ENCODE measurements at places on chromosomes 7 and 10. TPM values are rescaled to one million over a fixed set of nuclear protein-coding genes. Genes with fewer than 3 reads are reported as not detected.

DNA sequence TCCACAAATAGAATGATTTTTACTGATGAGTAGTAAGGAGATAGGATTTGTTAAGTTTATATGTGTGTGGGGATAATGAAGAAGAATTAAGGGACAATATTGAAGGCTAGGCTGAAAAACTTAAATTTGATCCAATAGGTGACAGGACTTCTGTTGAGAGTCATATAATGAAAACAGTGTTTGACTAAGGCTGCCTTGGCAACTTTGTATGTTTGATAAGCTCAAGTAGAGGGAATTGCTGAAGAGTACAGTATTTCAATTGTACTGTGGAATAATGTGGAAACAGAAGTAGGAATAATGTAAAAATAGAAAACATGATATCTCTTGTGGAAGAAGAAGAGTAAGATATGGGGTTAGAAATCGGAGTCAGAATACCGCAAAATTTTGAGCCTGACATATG, 10.5 kb downstream of the R3HCC1L start:
- no peak for DNase-seq

Gene GPR146
- polyA plus RNA-seq, result 9.4 TPM

GRCh38 chr10:105706281-105707026, 1065.4 kb downstream of the SORCS3 start:
- DNase-seq, result no peak

DNA sequence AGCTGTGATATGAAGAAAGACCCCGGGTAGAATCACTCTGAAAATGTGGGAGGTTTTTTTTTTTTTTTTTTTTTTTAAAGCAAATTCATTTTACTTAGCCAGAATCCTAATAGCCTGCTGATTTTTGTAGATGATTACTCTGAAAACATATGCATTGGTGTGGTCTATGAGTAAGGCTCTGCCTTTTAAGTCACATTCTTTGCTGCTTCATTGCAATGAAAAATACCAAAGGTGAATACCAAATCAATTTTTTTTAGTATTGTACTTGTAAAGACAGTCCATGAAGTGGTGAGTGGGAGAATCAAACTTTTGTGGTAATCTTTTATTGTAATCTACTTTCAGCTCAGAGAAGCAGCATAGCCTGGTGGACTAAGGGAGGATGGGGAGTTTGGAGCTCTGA, 130.3 kb downstream of the SDK1 start:
- DNase-seq, result no peak

- no peak for DNase-seq
These were observed 40.3 kb downstream of the PDZD8 start for GRCh38 chr10:117334926-117335325.

- DNase-seq, result no peak
These were observed 119.8 kb downstream of the GALNT17 start for GRCh38 chr7:71251706-71252105.

DNA sequence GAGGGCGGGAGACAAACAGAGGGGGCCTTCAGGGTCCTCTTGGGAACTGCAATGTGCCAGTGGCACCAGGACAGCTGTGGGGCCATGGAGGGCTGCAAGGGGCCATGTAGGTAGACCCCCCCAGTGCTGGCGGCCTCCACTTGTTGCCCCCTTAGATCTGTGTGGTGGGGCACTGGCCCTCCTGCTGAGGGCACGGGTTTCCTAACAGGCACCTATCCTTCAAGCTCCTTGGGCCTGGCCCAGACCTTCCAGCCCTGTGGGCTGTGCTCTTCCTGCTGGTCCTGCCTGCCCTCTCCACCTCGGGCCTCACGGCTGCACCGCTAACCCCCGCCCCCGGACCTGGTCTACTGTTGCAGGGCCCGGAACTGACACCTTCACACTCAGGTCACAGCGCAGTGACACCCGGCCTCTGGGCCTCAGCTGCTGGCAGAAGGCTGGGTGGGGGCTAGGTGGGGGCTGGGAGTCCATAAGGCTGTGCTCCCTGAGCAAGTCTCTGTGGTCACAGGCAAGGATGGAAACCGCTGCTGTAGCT, 12.6 kb downstream of the RASGEF1A start:
- no peak for DNase-seq

DNA sequence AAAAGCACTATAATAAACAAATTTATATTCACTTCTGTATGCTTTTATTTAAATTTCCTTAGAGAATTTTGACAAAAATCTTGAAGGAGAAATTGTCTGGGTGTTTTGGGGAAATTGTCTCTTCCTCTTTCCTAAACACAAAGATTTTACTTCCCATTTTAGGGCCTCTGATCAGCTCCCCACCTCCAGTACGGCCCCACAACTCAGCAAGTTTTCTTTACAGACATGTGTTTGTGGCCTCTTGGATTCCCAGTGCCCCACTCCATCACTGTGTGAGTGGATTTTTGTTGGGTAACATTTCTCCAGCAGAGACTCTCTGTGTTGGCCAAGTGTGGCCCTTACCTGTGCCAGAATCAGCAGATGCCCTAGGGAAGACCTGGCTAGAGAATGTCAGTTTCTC, 182.8 kb upstream of the CDC14C start:
- no peak for DNase-seq

- DNase-seq, result no peak
These were observed 53.1 kb upstream of the KDM7A start for GRCh38 chr7:140229591-140230515.

- DNase-seq, result no peak
These were observed 37.3 kb upstream of the HABP2 start for GRCh38 chr10:113515601-113516000.

DNA sequence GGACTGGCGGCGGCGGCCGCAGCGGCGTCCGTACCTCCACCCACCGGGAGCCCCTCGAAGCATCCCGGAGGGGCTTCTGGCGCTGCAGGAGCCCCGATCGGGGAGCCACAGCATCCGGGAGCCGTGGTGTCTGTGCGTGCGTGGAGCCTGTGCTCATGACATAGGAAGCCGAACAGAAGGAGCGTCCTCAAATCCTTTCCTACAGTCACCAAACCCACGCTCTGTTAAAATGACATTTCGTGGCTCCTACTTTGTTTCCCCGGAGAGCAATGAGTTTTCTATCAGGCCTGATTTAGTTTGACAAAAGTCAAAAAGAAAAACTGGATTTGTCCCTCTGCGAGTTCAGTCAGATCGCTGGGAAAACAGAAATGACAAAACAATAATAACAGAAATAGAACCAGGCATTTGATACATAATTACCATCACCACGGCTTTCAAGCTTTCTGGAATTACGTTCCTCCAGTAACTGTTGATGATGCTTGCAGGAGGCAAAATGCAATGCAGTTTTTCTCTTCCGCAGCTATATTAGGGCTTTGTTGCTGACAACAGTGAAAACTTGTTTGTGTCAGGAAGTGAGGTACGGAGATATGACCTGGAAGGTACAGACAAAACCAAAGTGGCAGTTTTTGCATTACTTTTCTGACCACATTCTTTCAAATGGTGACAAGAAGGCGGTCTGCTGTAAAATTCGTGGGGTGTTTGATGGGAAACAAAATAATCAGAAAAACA, 219.3 kb upstream of the MKLN1 start:
- DNase-seq, result no peak

Gene OR2A1
- polyA plus RNA-seq, result 1.5 TPM

DNA sequence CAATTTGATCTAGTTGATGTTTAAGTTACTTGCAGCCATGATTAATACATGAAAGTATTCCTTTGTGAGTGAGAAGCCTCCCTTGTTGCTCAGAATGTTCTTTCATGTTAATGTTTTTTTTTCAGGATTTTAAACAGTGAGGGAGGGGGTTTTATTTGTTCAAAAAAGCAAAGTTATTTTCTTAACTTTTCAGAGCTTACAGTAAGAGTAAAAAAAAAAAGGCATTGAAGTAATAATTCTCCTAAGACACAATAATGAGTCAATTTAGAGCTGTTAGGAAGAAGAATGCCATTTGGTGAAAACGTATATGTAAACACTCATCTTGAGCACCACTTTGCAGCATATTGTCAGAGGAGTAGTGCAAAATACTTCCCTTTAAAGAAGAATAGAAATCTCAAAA, 105.8 kb downstream of the SEMA3A start:
- no peak for DNase-seq

DNA sequence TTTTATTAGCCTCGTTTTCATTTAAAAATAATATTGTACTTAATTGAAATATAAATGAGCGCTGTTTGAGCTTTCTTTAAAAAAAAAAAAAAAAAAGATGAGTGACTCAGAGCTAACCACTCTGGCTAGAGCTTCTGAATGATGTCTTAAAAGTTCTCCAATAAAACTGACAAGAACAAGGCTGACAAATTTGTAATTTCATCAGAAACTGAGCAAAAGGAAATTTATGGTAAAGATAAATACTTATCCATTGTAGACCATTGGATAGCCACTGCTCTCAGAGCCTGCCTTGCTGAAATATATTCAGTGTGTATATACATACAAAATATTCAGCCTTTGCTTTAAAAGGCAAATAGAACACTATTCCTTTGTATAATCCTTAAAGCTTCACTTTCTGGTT, 91.2 kb upstream of the OIT3 start:
- DNase-seq, result no peak

DNA sequence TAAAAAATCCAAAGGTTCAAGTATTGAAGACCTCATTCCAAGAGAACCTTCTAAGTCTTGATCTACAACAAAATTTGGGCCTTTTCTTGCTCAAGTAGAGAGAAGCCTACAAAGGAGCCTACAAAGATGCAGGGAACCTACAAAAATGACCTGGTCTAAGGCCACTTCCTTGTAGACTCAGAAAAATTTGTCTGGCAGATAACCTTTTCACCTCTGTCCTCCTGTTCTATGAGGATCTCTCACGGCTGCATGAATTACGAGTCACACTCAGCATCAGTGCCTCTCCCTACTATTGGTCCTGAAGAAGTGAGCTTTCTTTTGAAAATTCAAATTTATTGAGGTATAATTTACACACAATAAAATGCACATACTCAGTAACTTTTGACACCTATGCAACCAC, 29.3 kb downstream of the CCNJ start:
- DNase-seq, result no peak

Gene INA
- 0.53 TPM for polyA plus RNA-seq

Gene MPP7
- polyA plus RNA-seq, result 14.0 TPM

DNA sequence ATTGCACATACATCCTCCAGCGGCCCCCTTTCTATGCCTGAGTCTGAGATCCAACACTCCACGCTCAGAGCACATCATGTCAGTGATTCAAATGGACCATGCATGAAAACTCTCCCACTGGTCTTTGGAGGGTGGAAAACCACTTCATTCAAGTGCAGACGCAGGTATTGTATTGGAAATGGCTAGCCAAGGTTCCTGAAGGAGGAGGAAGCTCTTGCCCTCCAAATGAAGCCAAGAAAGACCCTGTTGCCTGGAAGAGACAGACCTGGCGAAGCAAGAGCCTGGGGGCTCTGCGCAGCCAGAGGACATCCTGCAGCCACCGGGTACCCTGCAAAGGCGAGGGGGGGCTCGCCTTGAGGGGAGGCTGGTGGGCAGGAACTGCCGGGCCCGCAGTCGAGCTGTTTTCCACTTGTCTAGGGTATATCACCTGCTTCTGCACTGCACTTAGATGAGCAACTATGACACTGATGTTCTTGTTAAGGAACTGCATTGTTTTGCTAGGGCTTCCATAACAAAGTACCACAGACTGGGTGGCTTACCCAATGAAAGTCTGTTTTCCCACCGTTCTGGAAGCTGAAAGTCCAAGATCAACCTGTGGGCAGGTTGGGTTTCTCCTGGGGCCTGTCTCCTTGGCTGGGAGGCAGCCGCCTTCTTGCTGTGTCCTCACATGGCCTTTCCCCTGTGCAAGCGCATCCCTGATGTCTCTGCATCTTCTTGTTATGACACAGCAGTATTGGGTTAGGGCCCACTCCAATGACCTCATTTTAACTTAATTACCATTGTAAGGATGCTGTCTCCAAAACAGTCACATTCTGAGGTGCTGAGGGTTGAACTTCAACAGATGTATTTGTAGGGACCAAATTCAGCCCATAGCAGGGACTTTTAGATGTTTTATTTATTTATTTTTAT, 233.4 kb downstream of the ARHGAP12 start:
- no peak for DNase-seq

- DNase-seq, result peak; percentile 88
These were observed 24.0 kb upstream of the ZC3HAV1 start for GRCh38 chr7:139133335-139134139.

GRCh38 chr10:50635286-50635685, 11.5 kb upstream of the SGMS1 start:
- DNase-seq, result no peak

GRCh38 chr10:127550861-127551260, 1.8 kb downstream of the NPS start:
- DNase-seq, result no peak

Gene PSD
- 10.1 TPM for polyA plus RNA-seq

- DNase-seq, result no peak
These were observed 94.1 kb downstream of the COL13A1 start for GRCh38 chr10:69895759-69896158.

Gene ADRA2A
- 0.91 TPM for polyA plus RNA-seq

GRCh38 chr7:123871998-123872867, 27.3 kb downstream of the HYAL4 start:
- DNase-seq, result peak; percentile 36

GRCh38 chr7:30445770-30446169, 32.8 kb downstream of the NOD1 start:
- peak; percentile 74 for DNase-seq

Measured in right lung (tissue), 10 donors.